ENCODE measurements at places on chromosomes 12 and 14.
A peak's percentile ranks its signal among the peaks of the same experiment; 100 is the strongest.

DNA sequence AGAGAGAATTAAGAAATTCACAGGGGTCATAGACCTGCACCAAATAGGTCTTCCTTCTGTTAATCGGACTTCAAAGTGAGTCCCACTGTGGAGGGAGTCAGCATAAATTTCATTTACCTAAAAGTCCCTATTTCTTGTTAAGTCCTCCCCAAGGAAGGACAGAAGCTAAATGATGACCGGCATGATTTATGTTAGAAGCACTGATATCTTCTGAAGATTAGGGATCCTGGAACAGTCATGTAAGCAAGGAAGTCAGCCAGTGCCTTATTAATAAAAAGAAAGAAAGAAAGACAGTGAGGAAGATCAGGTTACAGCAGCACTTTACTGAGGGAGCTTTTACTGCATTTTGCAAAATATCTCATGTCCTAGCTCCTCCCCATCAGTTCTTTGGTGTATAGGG, 287.5 kb downstream of the FOXG1 start:
- DNase-seq = no peak

GRCh38 chr14:92463141-92463540, 50.4 kb upstream of the RIN3 start:
- no peak for DNase-seq

- DNase-seq = peak; percentile 40
These were observed 15.6 kb upstream of the C14orf180 start for GRCh38 chr14:104563742-104564615.

- no peak for DNase-seq
These were observed 249.3 kb downstream of the ATP23 start for GRCh38 chr12:58190618-58191017.

DNA sequence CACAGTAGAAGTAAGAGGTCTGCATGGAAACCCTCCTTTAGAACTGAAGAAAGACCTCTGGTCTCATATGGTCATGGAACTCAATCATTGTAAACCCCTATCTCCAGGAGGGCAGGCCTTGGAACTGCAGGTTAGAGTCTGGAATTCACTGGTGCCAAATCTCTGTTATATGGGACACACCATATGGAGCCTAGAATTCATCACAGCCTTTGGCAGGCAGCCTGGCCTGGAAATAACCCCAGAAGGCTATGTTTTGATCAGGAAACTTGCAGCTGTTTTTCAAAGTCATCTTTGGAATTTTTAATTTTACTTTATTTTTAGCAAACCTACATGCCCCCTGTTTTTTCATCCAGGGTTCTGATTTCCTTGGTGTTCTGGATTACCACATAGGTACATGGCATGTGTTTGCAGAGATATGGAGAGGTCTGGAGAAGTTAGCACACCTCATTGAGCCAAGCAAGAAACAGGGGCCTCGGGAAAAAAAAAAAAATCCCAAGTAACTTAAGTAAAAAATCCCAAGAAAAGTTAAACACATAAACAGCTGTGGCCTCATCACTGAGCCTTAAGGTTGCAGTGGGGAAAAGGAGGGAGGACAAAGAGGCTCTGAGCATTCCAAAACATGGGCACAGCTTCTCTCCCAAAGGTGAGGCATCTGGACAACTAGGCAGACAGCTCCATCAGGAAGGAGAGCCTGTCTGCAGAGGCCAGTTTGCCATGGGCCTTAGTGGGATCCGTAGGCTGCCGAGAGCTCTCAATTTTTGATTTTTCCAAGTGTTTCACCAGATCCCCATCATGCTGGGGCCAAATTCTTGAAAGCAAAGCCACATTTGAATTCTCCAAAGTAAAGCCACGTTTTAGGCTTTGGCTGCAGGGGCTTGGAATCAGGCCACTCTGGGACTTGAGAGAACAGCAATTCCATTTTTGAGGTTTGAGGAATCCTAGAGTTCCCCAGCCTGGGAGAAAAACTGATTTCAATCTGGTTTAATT, 339.6 kb upstream of the TBX3 start:
- DNase-seq = no peak

DNA sequence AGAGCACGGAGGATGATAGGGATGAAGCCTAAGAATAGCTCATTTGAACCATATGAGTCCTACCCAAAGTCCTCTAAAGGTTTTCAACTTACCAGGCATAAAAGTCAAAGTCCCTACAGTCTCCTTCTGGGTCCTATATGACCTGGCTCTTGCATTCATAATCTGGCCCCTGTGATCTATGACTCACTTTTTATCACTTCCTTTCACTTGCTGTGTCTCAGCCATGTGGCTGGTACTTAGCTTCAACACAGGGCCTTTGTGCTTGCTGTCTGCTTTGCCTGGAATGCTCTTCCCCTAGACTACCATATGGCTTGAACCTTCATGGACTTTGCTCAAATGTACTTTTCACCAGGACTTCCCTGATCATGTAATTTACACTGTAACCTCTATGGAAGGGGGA, 137.6 kb upstream of the TMTC1 start:
- DNase-seq = no peak

- DNase-seq = no peak
These were observed 100.5 kb upstream of the SLC38A2 start for GRCh38 chr12:46472893-46473633.

DNA sequence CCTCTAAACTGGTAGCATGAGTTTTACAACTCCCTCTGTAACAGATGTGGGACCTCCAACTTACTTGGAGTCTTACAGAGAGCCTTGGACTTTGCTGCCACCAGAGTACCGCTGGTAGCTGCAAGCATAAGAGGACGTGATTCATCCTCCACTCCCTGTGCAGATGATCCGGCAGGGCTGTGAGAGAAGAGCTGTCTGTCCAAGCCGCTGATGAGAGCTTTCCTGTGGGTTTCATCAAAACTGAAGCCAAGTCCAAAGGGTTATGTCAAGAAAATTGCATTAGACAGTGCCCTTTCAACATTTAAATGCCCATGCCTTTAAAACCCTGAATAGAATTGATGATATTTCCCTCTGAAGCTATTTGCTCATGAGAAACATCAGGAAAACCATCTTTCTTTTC, 85.8 kb downstream of the LLPH start:
- DNase-seq = no peak

DNA sequence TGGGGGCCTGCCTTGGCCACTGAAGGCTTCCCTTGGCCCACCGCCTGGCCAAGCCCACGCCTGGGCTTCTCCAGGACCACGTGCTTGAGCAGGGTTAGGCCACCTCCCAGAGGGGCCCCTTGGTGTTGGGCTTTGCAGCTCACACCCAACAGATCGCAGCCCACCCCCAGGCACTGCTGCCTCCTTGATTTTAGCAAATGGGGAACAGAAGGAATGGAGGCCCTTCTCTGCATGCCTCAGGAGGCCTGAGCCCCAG, 23.3 kb downstream of the RAB35 start:
- no peak for DNase-seq

DNA sequence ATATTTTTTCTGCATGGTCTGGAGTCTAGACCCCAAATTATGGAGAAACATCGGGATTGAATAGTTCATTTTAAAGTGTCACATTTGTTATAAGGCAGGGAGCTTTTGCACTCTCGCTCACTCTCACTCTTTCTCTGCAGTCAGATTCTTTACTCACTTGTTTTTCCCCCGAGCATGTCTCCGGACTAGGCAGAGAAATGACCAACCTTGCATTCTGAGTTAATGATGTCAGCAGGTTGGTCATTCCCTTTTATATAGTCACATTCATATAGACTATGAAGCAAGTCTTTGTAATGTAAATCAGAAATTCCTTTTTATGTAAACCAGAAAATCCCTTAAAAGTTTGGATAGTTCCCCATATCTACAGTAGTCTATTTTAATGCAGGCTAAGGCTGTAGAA, 4.1 kb downstream of the C12orf75 start:
- no peak for DNase-seq

GRCh38 chr14:80545935-80546854, 334.9 kb upstream of the DIO2 start:
- DNase-seq = no peak

DNA sequence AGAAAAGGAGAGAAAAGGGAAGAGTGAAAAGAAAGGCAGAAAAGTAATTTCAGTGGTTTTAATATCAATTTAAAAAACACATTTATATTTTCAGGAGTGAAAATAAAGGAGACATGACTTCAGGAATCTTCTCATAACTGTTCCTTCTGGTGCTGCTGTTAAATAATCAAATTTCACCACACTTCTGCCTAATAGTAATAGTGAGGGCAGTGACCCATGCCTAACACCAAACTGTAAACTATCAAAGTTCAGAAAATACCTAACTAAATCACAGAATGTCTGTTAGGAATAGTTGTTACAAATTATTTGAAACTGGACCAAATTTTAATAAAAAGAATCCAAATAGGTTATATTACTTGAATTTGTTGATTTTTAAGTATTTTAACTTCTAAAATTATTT, 169.4 kb downstream of the RPL10L start:
- no peak for DNase-seq

- no peak for DNase-seq
These were observed 50.1 kb downstream of the WNK1 start for GRCh38 chr12:802242-803120.

DNA sequence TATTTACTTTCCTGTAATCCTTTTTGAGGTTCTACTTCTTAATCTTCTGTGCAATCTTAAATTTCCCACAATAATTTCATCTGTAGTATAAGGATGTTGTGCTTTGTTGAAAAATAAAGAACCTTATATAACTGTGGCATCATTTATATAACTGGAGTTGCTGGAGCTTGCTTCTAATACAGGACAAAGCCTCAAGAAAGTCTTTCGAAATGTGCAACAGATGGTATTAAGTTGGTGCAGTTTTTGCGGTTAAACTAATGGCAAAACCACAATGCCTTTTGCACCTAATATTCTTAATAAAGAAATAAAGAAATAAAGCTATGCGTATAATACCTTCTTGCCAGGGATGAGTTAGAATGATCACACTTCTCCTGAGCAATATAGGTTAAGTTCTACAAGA, 180.0 kb downstream of the KITLG start:
- no peak for DNase-seq

DNA sequence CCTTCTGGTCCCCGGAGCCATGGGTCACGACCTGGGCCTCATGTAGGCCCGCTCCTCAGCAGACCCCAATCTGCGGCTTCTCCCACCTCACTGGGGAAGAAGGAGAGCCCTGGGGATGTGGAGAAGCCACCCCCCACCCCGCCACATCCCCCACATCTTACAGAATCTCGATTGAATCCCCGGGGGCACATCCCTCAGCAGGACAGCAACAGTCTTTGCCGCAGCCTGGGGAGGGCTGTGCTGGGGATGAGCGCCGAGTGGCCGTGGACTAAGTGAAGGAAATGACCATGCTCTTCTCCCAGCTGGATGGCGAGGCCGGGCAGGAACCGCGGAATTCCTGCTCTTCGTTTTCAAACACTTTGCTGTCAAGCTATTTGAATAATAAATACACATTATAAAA, 169.0 kb upstream of the RTL1 start:
- no peak for DNase-seq

DNA sequence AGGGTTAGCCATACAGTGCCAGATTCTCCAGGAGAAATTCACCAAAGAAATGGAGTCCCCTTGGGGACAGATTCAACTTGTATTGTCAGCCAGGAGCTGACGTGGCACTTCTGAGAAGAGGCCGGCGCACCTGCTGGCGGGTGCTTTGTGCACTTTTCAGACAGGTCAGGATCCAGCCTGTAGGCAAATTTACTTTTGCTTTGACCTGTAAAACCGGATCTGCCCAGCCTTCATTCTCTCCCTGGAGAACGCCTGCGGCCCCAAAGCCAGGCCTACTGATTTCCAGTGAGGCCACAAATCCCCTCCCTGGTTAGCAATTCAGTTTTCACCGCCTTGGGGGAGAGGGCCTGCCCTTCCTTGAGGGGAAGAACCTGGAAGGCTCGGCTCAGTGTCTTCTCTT, 17.4 kb downstream of the P2RX4 start:
- no peak for DNase-seq

DNA sequence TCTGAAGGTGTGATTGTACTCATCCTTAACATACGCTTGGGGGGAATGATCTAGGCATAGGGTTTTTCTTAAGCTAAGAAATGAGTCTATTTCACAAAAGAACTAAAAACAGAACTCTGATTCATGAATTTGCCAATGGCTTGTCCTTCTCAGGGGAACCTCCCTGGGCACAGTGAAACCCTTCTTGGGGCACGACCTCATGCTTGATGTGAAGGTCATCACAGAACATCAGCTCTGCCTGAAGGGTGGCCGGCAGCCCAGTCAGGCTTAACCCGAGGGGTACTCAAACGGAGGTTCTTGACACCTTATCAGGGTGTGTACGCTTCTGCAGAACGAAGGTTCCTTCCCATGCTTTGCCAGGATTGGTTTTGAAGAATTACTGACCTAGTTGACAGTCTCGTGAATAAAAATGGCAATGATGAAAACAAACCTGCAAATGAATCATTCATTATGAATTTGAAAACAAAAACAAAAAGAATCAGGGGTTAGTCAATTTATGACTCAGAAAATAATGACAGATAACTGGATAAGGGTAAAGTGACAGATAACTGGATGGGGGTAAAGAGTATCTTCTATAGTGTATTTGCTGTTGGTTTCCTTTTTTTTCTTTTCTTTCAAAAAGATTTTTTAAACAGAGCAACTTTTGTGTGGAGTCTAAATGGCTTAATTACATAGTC, 86.4 kb downstream of the GALNT8 start:
- no peak for DNase-seq

DNA sequence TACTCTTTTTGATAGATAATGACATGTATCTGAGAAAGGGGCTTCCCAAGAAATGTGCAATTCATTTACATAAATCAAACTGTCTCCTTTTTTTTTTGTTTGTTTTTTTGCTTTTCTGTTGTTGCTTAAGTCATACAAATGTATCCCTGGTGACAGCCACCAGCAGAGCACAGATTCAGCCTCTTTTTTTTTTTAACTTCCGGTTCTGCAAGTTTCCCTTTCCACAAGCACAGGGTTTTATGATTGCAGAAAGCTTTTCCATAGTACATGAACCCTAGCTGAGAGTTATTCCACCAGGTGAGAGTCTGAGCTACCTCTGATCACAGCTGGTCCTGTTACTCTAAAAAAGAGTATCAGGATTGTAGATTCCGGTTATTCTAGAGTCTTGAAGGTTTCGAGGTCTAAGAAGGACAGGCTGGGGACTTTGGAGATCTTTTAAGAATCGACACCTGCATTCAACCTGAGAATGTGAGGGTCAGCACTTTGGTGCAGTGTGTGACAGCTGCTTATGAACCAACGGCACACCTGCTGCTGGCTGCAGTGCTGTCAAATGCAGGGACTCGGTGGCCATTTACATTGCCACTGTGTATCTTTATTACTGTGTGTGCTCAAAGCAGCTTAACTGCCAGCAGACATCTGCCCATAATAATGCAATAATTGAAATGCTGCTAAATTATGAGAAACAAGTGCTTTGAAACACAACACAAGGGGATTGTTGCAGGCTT, 551.7 kb downstream of the NRXN3 start:
- DNase-seq = no peak

GRCh38 chr14:72839753-72840607, 53.9 kb downstream of the DPF3 start:
- no peak for DNase-seq

DNA sequence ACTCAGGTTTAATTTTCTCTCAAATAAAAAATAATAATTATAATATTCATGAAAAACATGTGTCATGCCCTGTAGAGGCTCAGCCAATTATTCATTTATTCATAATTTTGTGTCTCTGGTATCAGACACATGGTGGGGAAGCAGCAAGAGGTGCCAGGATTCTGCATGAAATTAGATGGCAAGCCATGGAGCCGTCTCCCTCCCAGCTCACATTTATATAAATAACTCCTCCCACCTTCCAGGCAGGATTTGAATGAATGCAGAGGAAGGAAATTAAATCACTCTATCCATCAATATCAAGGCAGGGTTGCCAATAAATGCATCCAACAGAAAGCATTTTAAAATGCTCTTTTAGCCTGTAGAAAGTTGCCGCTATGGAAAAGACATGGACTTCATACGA, 98.1 kb downstream of the PTPRR start:
- no peak for DNase-seq

- DNase-seq = no peak
These were observed 135.7 kb downstream of the RAD51B start for GRCh38 chr14:67955261-67955660.

All from GDM1 (cell line).